ENCODE measurements at places on chromosomes 3 and 15. TPM values are rescaled to one million over a fixed set of nuclear protein-coding genes. Genes with fewer than 3 reads are reported as not detected.

SMCO1 gene
- total RNA-seq, result not detected

PLA2G4B gene
- 0.49 TPM for total RNA-seq

ERICH6 gene
- total RNA-seq, result 0.41 TPM

KBTBD13 gene
- total RNA-seq, result not detected

ADAMTS7 gene
- 7.5 TPM for total RNA-seq

EIF4E3 gene
- total RNA-seq, result 2.2 TPM
